ENCODE measurements at places on chromosomes 2 and 18. TPM values are rescaled to one million over a fixed set of nuclear protein-coding genes. Genes with fewer than 3 reads are reported as not detected.

Gene TP53I3
- polyA plus RNA-seq, result 116 TPM

Gene EML6
- polyA plus RNA-seq, result 1.1 TPM

Gene BOLL
- polyA plus RNA-seq, result not detected

Gene CNDP2
- polyA plus RNA-seq, result 84.9 TPM

Gene CRYGC
- 0.31 TPM for polyA plus RNA-seq

Gene LCT
- not detected for polyA plus RNA-seq

Gene TMEM178A
- polyA plus RNA-seq, result 0.60 TPM

Gene VWC2L
- not detected for polyA plus RNA-seq

GRCh38 chr2:180931841-180932240, 48.6 kb upstream of the UBE2E3 start:
- no peak overlapping the region for H3K4me3 ChIP-seq

GRCh38 chr18:47248604-47249313, 2.7 kb downstream of the SKOR2 start:
- H3K27me3 ChIP-seq, result peaks cover 66% of the 10 kb centered on the region
- H3K4me3 ChIP-seq, result no peak overlapping the region
- no peaks in the 10 kb centered on the region for H3K4me1 ChIP-seq
- H3K36me3 ChIP-seq, result no peaks in the 10 kb centered on the region
- no peak overlapping the region for H3K27ac ChIP-seq

- H3K4me1 ChIP-seq, result peaks cover 3% of the 10 kb centered on the region
- no peak overlapping the region for H3K4me3 ChIP-seq
- no peak overlapping the region for H3K27ac ChIP-seq
- H3K27me3 ChIP-seq, result no peaks in the 10 kb centered on the region
Measured at GRCh38 chr2:233972941-233973575, 55.9 kb downstream of the TRPM8 start.

DNA sequence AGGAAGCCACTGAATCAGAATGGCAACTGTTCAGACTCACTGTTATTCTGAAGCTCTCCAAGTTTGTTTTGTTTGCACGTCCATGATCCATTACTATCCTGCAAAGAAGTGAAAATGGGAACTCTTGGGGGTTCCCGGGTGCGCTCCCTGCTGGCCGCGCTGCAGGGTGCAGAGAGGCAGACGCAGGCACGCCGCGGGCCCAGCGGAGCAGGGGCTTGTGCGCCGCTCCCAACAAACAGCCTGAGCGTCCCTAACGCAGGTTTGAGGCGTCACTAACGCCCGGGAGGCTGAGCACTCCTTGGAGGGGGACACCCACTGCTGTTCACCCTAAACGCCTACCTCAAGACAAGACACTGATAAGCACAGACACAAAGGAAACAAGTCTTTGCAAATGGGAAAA, 14.3 kb upstream of the PIEZO2 start:
- H3K4me3 ChIP-seq, result peak overlapping the region; percentile 40
- no peaks in the 10 kb centered on the region for H3K36me3 ChIP-seq
- H3K4me1 ChIP-seq, result no peaks in the 10 kb centered on the region

DNA sequence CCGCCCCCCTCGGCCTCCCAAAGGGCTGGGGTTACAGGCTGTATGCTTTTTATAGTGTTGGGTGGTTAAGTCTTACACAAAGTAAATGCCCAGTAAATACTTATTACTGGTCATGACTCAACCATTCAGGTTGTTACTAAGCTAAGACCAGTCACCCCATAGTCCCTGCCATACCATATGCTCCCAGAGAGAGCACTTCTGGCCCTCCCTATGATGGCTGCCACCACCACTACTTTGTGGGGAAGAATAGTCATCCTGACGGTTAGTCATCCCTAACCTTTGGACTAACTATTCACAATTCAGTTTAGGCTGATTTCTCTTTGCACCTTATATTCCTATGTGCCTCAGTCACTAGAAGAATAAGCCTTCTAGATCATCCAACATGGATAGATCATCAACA, 42.0 kb upstream of the MSH2 start:
- H3K27ac ChIP-seq, result 0 out of 2 replicates have a peak overlapping the region, but pooled peaks have one; percentile 1
- no peaks in the 10 kb centered on the region for H3K36me3 ChIP-seq
- H3K27me3 ChIP-seq, result no peaks in the 10 kb centered on the region
- DNase-seq, result no peak
- H3K4me3 ChIP-seq, result no peak overlapping the region

DNA sequence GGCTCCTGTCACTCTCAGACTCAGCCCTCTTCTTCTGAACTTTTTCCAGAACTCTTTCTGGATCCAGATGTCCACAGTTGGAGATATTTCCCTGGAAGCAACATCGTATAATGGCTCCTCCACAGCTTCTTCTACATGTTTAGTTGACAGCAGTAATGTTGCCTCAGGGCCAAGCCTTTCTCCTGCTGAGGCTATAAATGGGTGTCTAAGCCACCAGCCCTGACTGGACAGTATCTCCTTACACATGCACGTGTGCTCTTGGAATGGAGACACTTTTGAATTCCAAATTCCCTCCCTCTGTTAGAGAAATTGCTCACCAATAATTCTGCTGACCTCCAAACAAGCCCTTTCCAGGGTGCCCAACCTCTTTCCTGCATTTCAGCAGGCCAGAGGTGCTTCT, 156.2 kb upstream of the PIK3C3 start:
- no peaks in the 10 kb centered on the region for H3K36me3 ChIP-seq
- no peaks in the 10 kb centered on the region for H3K27me3 ChIP-seq
- H3K4me3 ChIP-seq, result no peak overlapping the region
- H3K27ac ChIP-seq, result no peak overlapping the region

- no peak for DNase-seq
- H3K27me3 ChIP-seq, result no peaks in the 10 kb centered on the region
- H3K4me3 ChIP-seq, result no peak overlapping the region
Measured at GRCh38 chr2:150387586-150388288, 99.7 kb downstream of the RND3 start.

- H3K27me3 ChIP-seq, result no peaks in the 10 kb centered on the region
- DNase-seq, result no peak
- H3K4me3 ChIP-seq, result no peak overlapping the region
- no peak overlapping the region for H3K27ac ChIP-seq
- no peaks in the 10 kb centered on the region for H3K4me1 ChIP-seq
Measured at GRCh38 chr2:148638543-148638942, 6.0 kb upstream of the EPC2 start.

Measured in SK-N-SH (cell line).